Stimulated activated CD4-positive, alpha-beta T cell treated with anti-CD3 and anti-CD28 coated beads, TNF-alpha, amount 100 ng/mL, for 1 hour (primary cell): ENCODE measurements at places on chromosomes 16 and 17.
A peak's percentile ranks its signal among the peaks of the same experiment; 100 is the strongest.

DNA sequence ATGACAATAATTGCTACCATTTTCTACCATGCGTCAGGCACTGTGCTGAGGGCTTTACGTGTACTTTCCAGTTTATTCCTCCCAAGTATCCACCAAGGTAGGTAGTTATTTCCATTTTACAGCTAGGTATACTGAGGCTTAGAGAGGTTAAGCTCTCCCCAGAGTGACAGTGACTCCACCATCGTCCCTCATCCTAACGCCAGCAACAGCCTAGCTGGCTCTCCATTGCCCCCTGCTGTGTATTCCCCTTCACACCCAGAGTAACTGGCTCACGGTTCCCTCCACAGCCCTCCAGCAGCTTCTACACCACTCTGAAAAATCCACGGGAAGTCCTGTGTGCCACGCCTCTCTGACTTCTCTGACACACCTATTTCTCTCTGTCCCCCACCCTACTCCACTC is 7.1 kb upstream of the ASGR1 start:
- DNase-seq, result no peak

- no peak for DNase-seq
Observed at GRCh38 chr17:3755335-3756030, 31.8 kb downstream of the HASPIN start.

GRCh38 chr17:72030067-72030899 is 90.5 kb upstream of the SOX9 start:
- DNase-seq, result no peak

DNA sequence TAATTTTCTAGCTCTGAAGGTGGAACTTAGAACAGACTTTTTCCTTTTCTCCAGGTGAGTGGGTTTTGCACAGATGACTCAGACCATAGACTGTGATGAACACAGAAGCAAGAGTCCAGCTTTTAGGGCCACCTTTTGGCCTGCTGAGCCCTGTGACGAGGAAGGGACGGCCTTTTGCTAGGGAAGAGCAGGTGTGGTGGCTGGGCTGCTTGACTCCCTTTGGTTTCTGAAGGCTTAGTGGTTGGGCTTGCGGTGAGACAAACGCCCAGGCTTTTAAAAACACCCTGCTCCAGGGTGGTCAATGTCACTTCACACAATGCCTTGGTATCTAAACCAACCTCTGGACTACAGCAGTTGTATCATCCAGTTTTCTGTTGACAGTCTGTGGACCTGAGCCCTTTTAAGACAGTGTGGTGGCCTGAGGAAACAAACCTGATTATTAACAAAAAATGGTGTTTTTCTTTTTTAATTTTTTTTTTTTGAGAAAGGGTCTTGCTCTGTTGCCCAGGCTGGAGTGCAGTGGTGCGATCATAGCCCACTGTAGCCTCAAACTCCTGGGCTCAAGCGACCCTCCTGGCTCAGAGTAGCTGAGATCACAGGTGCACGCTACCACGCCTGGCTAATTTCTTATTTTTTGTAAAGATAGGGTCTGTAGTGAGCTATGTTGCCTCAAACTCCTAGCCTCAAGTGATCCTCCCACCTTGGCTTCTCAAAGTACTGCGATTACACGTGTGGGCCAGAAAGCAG is 134.0 kb downstream of the SNX29 start:
- no peak for DNase-seq

GRCh38 chr16:86298758-86299134 is 211.6 kb upstream of the FOXF1 start:
- no peak for DNase-seq

DNA sequence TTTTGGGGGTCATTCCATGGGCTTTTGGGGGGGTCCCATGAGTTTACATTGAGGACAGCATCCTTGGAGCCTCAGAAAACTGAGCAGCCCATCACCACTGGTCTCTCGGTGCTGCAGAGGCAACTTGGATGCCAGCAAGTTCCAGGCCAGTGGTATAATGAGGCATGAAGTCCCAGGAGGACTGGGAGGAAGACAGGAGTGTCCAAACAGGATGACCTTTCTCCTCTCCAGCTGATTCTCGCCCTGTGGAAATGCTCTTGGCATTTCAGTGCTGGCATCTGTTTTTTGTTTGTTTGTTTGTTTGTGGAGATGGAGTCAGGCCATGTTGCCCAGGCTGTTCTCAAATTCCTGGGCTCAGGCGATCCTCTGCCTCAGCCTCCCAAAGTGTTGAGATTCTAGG is 347.6 kb downstream of the SNX29 start:
- no peak for DNase-seq

DNA sequence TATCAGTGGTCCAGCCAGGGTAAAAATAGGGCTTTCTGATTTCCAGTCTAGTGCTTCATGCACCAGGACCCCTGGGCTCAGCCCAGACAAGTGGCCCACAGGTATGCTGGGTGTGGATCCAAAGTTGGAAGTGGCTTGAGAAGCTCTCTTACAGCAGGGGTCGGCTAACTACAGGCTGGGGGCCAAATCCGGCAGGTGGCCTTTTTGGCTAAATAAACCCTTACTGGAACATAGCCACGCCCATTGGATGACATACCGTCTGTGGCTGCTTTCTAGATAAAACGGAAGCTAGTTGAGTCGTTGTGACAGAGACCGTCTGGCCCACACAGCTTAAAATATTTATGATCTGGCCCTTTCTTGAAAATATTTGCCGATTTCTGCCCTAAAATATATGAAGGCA is 119.0 kb upstream of the CDC42EP4 start:
- no peak for DNase-seq

DNA sequence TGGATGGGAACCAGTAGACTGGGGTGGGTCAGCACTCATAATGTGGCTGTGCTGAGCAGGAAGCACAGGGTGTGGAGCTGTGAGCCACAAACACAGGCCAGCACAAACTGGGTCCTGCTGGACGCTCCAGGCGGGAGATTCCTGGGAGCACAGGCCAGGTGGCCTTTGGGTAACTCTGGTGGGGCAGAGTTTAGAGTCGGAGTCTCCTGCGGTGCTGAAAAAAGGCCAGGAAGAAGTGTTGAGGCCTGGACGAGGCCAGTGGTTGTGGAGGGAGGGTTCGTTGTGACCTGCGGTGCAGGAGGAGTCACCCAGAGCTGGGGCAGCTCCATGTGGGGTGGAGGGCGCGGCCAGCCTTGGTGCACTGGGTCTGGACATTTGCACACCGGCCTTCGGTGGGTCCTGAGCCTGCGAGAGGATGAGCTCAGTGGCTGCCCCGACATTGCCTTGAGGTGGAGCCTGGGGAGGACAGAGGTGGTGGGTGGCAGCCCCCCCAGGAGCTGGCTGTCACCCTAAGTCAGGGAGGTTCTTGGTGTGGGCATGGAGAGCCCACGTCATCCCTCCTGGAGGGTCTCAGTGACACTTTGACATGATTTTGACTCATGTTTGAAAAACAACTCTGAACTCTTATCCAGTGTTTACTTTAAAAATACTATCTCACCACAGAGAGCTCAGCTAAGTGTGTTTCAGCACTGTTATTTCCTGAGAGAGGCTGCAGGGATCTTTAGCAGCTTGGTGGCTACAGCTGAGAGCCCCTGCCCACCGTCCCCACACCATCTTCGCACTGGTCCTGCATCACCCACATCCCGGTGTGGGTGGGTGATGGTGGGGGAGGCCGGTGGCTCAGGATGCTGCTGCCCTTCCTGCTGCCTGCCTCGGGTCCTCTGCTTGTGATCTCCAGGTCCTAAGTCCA is 98.7 kb downstream of the NPIPB11 start:
- no peak for DNase-seq

GRCh38 chr17:56653877-56654276 is 60.4 kb downstream of the NOG start:
- DNase-seq, result peak; percentile 11

DNA sequence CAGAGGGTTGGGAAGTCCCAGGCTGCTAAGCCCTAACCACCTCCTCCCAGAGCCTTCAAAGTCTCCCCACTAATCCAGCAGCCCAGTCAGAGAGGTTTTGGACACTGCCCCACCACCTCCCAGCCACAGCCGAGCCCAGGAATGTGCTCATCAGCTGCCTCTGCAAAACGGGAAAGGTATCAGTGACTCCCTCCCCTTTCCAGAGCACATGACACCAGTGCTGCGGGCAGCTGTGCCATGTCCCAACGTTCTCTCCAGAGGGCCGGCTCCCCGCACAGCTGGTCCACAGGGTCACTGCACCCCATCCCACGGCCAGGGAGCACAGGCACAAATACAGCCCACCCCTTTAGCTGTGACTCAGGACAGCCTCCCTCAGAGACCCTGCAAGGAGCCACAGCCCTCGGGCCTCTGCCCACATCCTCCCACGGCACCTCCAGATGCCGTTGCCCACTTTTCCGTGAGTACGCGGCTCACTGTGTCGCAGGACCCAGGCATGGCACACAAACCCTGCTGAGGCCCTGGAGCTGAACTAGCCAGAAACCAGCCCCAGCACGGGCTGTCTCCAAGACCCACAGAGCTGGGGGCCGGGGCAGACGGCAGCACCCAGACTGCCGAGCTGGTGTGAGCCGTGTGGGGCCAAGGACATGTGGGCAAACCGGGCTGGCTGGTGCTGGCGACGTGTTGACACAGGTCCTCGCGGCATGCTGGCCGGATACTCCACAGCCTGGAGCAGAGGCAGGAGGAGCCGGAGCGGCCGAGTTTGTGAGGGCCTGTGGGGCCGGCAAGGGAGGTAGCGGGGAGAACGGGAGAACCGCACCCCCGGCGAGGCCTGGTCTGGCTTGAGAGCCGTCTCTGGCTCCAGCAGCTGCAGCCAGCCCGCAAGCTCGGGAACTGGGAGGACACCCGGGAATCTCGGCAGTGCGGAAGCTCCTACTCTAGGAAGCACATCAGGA is 6.3 kb upstream of the PPP1R27 start:
- DNase-seq, result no peak

- no peak for DNase-seq
Observed at GRCh38 chr17:64635647-64636305, 26.3 kb downstream of the SMURF2 start.

- no peak for DNase-seq
Observed at GRCh38 chr17:39393736-39394135, 7.7 kb downstream of the FBXL20 start.

GRCh38 chr17:17090642-17091103 is 48.4 kb downstream of the MPRIP start:
- no peak for DNase-seq

DNA sequence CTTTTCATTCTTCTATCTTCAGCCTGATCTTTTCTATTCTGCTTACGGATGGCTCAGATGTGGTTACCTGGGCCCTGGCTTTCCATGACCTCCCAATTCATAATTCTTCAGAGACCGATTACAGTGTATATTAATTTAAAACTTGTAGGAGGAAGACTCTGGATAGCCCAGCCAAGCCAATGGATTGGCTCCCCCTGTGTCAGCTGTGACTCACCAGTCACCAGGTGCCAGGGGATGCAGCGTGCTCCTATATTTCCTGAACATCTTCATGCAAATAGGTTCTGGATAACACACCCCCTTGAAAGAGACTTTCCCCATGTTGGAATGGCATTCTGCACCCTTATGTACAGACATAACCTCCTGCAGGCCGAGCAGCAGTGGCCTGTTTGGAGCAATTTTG is 208.3 kb upstream of the WSCD1 start:
- no peak for DNase-seq

GRCh38 chr16:77657016-77657415 is 65.3 kb upstream of the NUDT7 start:
- DNase-seq, result no peak

GRCh38 chr16:83305092-83305491 is 502.7 kb upstream of the HSBP1 start:
- DNase-seq, result no peak

GRCh38 chr17:2562162-2562858 is 31.1 kb upstream of the PAFAH1B1 start:
- no peak for DNase-seq

DNA sequence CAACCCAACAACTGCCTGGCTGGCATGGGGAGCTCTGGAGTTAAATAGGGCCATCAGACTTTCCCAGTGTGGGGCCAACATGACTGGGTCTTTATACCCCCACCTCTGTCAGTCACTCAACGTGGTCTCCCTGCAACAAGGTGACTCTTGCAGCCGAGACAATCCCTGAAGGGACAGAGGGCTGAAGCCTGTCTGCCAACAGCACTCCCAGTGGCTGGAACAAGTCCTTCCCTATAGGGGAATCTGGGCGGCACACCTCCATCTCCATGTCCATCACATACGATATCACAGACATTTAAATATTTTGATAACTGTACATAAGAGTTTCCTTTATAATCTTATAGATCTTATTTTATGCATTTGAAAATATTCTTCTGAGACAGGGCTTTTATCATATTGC is 4.8 kb upstream of the MAPT start:
- no peak for DNase-seq

GRCh38 chr16:59048876-59049275 is 314.8 kb upstream of the GOT2 start:
- no peak for DNase-seq

DNA sequence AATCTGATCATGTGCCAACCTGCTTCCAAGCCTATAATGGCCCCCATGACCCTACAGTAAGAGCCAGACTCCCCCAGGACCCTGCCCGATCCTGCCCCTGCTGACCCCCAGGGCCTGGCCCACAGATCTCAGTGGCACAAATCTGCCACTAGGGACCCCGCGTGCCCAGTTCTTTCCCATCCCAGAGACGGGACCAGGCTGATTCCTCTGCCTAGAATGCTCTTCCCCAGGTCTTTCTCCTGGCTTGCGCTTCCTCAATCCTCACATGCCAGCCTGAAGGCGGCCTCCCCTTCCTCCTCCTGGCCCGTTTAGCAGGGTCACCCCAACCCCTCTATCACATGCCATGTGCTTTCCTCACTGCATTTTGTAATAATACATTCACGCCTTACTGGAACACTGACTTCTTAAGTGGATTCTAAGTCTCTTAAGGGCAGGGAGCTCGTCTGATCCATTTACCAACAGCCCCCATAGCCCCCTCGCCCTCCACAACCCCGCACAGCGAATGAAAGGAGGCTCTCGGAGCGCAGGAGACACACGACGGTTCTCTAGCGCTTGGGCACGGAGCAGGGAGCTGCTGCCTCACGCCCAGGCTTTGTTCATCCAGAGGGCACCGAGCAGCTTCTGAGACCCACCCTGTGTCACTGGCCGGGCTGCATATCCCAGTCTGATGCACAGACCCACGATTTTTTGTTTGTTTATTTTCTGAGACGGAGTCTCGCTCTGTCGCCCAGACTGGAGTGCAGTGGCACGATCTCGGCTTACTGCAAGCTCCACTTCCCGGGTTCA is 1.2 kb downstream of the TRIM65 start:
- DNase-seq, result no peak

DNA sequence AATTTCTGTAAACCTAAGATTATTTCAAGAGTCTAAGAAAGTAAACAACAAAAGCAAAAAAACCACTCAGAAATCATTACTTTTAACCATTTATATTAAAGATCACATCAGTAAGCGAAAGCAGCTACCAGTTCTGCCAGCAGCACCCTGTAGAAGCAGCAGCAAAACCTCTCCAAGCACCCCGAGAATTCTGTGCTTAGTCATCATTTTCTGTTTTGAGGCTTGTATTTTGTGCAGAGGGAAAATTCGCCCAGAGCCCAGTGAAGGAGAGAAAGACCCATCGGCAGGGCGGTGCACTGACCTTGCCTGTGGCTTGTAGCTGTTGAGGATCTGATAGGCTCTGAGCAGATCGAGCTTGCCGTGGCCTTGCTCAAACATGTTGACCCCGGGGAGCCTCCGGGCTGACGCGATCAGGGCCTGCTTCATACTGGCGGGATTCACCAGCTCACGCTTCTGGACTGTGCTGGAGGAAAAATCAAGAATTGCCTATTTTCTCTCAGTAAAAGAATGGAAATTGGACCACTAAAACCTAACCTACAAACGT is 35.2 kb downstream of the MBTPS1 start:
- no peak for DNase-seq
